Naive B cell (primary cell): ENCODE measurements at places on chromosomes 7 and 10.

GRCh38 chr7:151493083-151493482, 26.6 kb downstream of the RHEB start:
- peaks cover 39% of the 10 kb centered on the region for H3K4me1 ChIP-seq
- H3K27me3 ChIP-seq = no peaks in the 10 kb centered on the region
- H3K4me3 ChIP-seq = no peak overlapping the region
- DNase-seq = no peak
- no peak overlapping the region for H3K27ac ChIP-seq

DNA sequence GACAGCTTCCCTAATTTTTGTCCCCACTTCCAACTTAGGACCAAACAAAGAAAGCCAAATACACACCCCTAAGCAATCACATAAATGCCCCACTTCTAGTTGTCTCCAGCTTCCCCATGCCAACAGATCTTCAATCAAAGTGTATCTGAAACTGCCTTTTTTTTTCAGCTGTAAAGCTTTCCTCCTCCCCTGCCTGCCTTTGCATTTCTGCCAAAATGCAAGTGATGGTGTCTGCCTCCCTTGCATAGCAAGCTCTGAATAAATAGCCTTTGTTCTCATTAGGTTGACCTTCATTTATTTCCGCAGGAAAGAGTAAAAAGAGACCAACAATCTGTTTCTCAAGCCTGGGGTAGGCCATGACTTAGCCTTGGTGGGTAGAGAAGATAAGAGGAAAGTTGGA, 459.4 kb downstream of the GPAM start:
- no peak overlapping the region for H3K4me3 ChIP-seq
- H3K27ac ChIP-seq = no peak overlapping the region
- H3K27me3 ChIP-seq = no peaks in the 10 kb centered on the region
- no peaks in the 10 kb centered on the region for H3K4me1 ChIP-seq

DNA sequence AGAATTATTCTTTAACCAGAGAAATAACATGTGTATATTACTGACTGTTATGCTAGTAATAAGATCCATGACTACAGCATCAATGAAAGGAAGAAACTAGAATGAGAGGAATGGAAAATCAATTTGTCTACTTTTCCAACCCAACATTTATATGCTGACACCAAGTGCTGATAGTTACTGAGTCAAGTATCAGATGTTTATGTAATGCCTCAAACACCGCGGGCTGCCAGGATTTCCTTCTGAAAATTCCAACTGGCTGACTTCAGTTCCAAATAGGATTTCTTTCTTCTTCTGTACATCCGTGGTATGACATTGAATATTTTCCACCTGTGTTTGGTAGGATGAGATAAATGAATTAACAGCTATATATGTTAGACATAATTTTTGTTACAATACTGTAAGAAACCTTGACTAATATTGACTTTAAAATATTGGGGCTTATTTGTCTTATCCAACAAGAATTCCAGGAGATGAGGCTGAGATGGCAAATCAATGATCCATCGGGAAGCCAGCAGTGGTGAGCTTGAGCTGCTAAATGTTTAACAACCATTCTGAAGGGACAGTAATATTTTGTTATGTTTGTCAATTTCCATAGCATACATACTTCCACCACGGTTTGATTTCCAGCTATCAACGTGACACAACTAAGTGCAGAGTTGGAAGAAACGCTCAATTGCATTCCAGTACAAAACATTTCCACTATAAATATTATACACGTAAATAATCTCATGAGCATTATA, 435.2 kb upstream of the AUTS2 start:
- no peak overlapping the region for H3K4me3 ChIP-seq
- H3K4me1 ChIP-seq = no peaks in the 10 kb centered on the region
- H3K36me3 ChIP-seq = no peaks in the 10 kb centered on the region
- no peak overlapping the region for H3K27ac ChIP-seq
- no peak for DNase-seq

- H3K36me3 ChIP-seq = no peaks in the 10 kb centered on the region
- no peaks in the 10 kb centered on the region for H3K4me1 ChIP-seq
- peaks cover 14% of the 10 kb centered on the region for H3K27me3 ChIP-seq
- H3K27ac ChIP-seq = no peak overlapping the region
- DNase-seq = no peak
- no peak overlapping the region for H3K4me3 ChIP-seq
These were observed 44.5 kb upstream of the CAV2 start for GRCh38 chr7:116455009-116455408.

- peaks cover 25% of the 10 kb centered on the region for H3K27me3 ChIP-seq
- no peaks in the 10 kb centered on the region for H3K36me3 ChIP-seq
- no peak overlapping the region for H3K4me3 ChIP-seq
These were observed 125.3 kb downstream of the HTR7 start for GRCh38 chr10:90732581-90732980.
